A549 (cell line): ENCODE measurements at places on chromosomes 4 and X. TPM values are rescaled to one million over a fixed set of nuclear protein-coding genes. Genes with fewer than 3 reads are reported as not detected.
A peak's percentile ranks its signal among the peaks of the same experiment; 100 is the strongest.

GRCh38 chr4:70958681-70959080 lies 34.8 kb upstream of the DCK start:
- DNase-seq: no peak

SSX2 gene
- not detected in 3 replicates for polyA plus RNA-seq

DNA sequence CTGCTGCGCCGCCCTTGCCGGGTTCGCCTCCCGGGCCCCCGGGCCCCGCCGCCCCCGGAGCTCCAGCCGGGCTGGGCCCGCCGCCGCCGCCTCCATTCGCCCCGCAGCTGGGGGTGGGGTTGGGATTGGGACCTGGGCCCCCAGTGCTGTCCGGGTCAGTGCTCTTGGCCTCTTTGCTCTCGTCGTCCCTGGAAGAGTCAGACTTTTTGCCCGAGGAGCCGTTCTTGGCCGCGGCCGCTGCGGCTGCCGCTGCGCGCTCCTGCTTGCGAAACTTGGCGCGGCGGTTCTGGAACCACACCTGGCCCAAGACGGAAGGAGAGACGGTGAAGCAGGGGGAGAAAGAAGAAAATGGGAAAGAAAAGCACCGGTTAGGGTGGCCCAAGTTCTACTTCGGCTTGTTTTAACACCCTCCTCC lies 2.5 kb downstream of the PHOX2B start:
- DNase-seq: no peak

DNA sequence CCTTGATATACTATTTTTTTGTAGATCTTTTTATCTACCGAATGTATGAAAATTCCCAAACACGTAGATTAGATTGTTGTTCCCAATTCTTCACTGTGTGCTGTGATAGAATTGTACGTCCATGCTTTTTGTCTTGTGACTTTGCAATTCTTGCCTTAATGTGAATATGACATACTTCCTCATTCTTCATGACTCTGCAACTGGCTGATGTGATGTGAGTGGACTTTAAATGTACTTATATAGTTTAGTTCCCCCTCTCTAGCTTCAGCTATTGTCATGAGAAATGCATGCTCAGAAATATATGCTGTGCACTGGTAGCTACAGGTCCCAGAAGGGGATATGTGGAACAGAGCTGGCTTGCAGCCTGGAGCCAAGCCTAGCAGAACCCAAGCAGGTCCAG lies 89.4 kb downstream of the FTHL17 start:
- DNase-seq: no peak

- no peak for DNase-seq
Observed at GRCh38 chrX:134552351-134552750, 92.4 kb downstream of the HPRT1 start.

DNA sequence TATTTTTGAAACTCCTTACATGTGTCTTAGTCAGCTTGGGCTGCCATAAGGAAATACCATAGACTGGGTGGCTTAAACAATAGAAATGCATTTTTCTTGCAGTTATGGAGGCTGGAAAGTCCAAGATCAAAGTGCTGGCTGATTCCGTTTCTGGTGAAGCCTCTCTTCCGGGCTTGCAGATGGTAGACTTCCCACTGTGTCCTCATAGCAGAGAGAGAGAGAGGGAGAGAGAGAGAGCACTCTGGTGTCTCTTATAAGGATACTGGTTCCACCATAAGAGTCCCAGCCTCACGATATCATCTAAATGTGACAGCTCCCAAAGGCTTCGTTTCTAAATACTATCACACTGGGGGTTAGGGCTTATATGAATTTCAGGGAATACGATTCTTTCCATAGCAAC lies 39.7 kb downstream of the ENPEP start:
- peak; percentile 13 for DNase-seq

- DNase-seq: no peak
Observed at GRCh38 chr4:54683616-54684346, 26.0 kb downstream of the KIT start.

GRCh38 chr4:76153356-76153755 lies 5.2 kb upstream of the NUP54 start:
- no peak for DNase-seq

DNA sequence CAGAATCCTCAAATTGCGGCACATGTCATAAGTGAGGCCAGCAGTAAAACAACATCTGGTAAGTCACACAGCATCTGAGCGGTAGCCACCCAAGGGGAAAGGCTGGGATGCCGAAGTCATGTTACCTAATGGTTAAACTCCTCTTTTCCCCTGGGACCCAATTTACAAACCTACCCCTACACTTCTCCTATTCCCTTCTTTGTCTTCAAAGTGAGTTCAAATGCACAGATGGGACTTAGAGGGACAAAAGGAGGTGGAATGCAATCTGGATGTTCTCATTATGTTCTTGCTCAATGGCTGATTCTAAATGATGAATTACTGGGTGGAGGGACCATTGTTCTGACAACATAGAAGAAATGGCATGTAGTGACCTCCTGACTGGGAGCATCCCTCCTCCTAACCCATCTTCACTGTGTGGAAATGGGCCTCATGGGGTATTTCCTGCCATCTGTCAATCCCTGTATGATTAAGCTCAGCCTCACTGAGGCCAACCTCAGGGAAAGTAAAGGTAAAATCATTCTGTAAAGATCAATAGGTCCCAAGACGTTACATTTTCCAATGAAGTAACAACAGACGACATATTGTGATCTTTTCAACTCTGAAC lies 8.5 kb downstream of the CD40LG start:
- no peak for DNase-seq

C4orf51 gene
- polyA plus RNA-seq: not detected in 3 replicates

- DNase-seq: no peak
Observed at GRCh38 chr4:75122424-75123014, 189.6 kb downstream of the PARM1 start.

DNA sequence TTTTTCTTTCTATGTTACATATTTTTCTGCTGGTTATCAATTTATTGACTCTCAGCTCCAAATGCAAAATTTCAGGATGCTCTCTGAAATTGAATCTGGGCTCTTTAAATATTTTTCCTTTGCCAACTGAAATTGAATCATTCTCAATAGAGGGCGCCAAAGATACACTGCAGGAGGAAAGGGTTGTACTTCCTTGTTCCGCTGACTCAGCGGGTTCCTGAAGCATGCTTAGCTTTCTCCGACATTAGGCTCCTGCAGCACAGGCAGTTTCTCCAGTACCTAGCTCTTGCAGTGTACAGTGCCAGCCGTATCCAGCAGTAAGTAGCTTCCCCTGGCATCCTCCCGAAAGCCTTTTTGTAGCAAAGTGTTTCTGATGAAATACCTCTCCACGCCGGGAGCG lies 28.8 kb upstream of the CFAP47 start:
- DNase-seq: peak; percentile 17

MBNL3 gene
- not detected in 3 replicates for polyA plus RNA-seq

- no peak for DNase-seq
Observed at GRCh38 chr4:119587796-119588195, 40.8 kb downstream of the PDE5A start.

DNA sequence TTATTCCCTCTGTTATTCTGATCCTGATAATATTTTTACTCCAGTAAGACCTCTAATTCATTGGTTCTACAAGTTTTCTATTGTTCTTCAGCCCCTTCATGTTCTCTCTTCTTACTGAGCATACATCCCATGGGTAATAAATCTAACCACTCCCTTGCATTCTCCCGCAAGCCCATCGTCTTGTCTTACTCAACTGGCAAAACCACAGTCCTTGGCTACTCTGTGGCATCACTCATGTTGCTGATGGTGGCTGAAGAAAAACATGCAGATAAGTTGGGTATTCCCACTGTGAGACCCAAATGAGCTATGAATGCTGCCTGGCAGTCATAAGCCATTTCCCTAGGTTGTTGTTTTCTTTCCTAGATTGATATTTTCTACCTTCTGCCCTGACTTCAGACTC lies 402.2 kb upstream of the AADAT start:
- DNase-seq: no peak

GRCh38 chr4:949656-950055 lies 17.4 kb downstream of the TMEM175 start:
- no peak for DNase-seq

- DNase-seq: no peak
Observed at GRCh38 chr4:112282860-112283667, 2.6 kb downstream of the TIFA start.

DNA sequence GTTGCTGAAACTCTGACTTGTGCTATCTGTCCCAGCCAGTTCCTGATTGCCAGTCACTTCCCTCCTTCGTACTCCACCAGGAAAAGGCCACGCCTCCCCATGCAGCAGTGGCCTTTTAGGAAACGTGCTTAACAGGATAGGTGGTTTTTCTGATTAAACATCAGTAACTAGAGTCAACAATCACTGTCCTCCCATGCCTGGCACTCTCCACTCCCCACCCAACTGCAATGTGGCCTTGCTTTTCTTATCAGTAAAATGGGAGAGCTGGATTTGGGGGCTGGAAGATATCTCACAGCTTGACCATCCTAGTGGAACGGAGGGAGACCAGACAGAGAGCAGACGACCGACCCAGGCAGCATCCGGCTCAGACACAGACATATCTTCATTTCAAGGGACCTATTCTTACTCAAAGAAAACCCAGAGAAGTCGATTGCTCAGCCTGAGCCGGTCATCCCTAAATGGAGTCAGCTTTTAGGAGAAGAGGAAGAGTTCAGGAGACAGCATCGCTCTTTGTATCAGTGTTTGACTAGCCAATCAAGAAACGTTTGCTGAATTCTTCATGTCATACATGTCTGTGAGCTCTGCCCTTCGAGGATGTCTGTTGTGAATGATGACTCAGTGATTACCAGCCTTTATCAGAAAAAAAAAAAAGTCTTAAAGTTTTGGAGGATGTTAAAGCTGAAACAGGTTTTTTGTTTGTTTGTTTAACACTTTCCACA lies 12.7 kb upstream of the UBA6 start:
- DNase-seq: peak; percentile 16

UGT8 gene
- polyA plus RNA-seq: 0.04 to 0.12 TPM in 2 of 3 replicates, not detected in the other
